Activated T-cell treated with anti-CD3 and anti-CD28 coated beads, Interleukin-2, amount 50 U/mL, for 4 hours (primary cell): ENCODE measurements at places on chromosomes 3 and 15.

DNA sequence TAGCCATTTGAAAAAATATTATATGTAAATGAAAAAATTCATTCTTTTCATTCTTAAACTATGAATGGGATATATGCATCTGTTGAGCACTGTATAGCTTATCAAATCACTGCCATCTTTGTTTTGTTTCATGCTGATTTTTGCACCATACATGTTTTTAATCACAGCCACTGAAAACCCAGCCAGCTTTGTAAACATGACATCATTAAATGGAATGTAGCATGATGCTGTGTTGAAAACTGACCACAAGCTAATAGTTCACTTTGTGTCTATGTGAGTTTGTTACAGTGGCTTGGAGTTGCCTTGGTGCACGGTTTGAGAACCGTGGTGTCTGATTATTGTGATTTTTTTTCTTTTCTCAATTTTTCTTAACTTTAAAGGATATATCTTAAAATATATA, 75.7 kb downstream of the GMPS start:
- no peak for DNase-seq

DNA sequence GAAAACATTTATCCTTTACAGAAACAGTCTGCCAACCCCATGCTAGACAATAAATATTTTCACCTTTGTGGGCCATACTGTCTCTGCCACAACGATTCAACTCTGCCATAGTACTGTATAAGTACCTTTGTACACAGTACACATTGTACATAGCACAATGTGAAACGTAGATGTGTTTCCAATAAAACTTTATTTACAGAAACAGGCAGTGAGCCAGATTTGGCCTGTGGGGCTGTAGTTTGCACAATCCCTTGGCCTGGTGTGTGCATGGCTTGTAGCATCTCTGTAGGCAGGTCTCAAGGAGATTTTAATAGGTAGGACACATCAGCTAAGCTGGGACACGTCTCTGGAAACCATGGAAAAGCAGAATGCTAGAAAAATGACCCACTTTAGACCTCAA, 74.3 kb downstream of the TFG start:
- no peak for DNase-seq

GRCh38 chr3:136882571-136882970, 20.6 kb downstream of the NCK1 start:
- no peak for DNase-seq

GRCh38 chr15:59618406-59618805, 6.8 kb downstream of the GCNT3 start:
- no peak for DNase-seq

DNA sequence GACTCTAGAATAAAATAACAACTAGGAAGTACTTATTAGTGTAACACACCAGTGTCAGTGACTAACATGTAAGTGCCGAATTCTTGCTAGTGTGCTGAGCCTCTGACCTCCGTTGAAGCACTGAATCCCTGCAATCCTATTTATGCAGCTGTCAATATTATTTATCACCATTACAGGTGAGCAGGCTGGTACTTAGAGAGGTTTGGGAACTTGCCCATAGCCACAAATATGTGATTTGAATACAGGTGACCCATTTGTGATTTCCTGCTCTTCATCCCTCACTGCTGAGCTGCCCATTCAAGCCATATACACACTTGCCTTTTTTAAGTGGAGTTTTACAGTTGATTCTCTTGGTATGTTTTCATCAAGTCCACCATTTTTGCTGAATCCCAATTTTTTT, 12.2 kb downstream of the EIF4E3 start:
- no peak for DNase-seq

DNA sequence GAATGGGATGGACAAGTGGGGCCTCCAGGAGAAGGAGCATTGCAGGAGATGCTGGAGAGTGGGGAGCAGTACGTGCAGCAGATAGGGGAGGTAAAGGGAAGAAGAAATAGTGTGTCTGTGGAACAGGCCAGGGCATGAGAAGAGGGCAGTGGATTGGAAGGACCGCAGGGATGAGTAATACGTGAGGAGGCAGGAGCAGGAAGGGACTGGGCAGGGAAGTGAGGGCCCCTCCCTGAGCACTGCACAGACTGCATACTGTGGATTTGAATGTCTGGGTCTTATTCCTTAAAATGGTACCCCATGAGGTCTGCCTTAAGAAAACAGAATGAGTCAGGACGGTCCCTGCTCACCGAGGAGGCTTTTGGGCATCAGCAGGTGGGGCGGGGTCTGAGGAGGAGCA, 210.0 kb upstream of the NDN start:
- no peak for DNase-seq

GRCh38 chr3:18127859-18128681, 297.1 kb downstream of the SATB1 start:
- no peak for DNase-seq

- DNase-seq: no peak
These were observed 5.0 kb upstream of the RPP25 start for GRCh38 chr15:74961616-74962015.

- no peak for DNase-seq
These were observed 19.0 kb upstream of the TRAK1 start for GRCh38 chr3:42071904-42072812.
